ENCODE measurements at places on chromosomes 6 and 20. TPM values are rescaled to one million over a fixed set of nuclear protein-coding genes. Genes with fewer than 3 reads are reported as not detected.
A peak's percentile ranks its signal among the peaks of the same experiment; 100 is the strongest.

GRCh38 chr6:30913721-30914075, 340 bp upstream of the VARS2 start:
- DNase-seq, result no peak

GRCh38 chr6:158488065-158488464, 71.8 kb upstream of the TMEM181 start:
- peak; percentile 20 for DNase-seq

- no peak for DNase-seq
Measured at GRCh38 chr6:111563581-111563980, 42.1 kb downstream of the TRAF3IP2 start.

The ARMH2 gene
- total RNA-seq, result not detected

DNA sequence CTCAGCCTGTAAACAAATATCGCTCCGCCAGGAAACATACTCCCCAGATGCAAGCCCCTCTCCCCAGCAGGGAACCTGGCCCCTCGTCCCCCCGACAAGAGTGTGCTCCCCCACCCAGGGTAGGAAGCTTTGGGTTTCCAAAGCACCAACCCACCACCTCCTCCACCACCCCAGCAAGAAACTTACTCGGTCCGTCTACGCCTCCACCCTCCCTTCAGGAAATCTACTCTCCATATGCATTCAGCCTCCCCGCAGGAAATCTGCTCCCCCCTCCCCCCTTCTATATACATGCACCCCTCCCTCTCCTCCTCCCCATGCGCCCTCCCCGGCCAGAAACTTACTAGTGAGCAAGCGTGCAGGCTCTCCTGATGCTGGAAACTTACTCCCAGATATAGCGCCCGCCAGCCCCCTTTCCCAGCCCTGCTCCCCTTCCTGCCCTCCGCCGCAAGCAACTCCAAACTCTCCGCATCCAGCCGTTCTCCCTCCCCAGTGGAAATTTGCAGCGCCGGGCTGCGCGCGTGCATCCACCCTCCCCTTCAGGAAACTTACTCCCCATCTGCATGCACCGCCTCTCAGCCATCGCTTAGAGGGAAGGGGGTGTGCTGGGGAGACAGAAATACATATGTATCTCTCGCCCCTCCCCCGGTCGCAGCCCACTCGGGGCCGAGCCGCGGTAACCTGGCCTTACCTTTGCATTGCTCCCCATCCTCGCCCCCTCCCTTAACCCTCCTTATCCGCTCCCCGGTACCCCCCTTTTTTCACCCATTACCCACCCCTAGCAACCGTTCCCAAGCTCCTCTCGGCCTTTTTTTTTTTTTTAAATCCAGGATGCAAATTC, at the start of gene TRERF1:
Gene TRERF1, minus strand, starts transcription at position 594 of the 838 bp plus-strand sequence. CDS start 182,336 bp downstream, outside the sequence.
- DNase-seq, result peak; percentile 68

The DNAH8 gene
- total RNA-seq, result 0.22 TPM

The IL17A gene
- 35.3 TPM for total RNA-seq

GRCh38 chr20:48339190-48339985, 488.4 kb downstream of the PREX1 start:
- no peak for DNase-seq

GRCh38 chr20:47795214-47795907, 10.1 kb upstream of the SULF2 start:
- DNase-seq, result no peak

The TUBB1 gene
- not detected for total RNA-seq

The SLC22A1 gene
- total RNA-seq, result 0.14 TPM

DNA sequence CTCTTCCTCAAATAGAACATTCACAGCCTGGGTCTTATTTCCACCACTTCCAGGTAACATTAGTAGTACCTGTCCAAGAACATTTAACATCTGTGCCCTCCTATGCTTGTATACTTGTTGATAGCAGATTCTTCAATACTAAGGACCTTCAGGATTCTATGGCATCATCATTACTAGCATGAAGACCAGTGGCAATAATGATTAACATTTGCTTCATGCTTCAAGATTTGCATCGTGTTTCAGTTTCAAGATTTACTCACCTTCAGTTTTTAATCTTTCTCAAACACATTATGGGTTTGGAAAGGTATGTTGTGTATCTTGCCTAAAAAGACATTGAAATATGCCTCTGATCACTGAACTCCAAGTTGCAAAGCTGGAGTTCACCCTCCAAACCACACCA, 412.8 kb upstream of the NRSN1 start:
- DNase-seq, result no peak

DNA sequence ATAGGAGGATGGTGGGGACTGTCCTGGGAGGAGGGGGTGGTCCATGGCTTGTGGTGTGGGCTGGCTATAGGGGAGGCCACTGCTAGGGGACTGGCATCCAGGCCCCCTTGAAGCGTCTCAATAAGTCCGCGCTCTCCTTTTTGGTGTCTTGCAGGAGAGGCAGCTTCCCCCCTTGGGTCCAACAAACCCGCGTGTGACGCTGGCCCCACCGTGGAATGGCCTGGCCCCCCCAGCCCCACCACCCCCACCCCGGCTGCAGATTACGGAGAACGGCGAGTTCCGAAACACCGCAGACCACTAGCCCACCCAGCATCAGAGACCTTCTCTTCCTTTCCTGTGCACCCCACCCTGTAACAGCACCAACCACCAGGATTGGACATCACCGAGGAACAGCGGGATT, 2.8 kb upstream of the ZBTB9 start:
- DNase-seq, result no peak

- no peak for DNase-seq
Measured at GRCh38 chr6:56259234-56260077, 12.1 kb upstream of the COL21A1 start.

DNA sequence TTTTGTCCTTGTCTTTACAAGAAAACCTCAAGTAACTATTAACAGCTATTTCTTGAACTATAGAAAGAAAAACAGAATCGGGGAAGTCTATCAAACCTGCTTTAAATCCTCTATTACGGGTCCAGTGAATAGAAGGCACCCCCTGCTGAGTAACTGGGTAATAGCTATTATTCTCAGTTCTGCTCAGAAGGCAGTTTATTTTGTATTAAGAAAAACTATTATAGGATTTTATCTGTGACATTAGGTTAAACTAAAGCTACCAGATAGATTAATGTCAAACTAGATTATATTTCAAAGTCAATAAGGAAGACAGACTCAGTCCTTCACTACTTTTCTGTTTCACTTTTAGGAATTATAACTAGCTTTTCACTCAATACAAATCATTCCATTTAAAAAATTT, 93.7 kb downstream of the DST start:
- no peak for DNase-seq

The SPATA25 gene
- 0.50 TPM for total RNA-seq

DNA sequence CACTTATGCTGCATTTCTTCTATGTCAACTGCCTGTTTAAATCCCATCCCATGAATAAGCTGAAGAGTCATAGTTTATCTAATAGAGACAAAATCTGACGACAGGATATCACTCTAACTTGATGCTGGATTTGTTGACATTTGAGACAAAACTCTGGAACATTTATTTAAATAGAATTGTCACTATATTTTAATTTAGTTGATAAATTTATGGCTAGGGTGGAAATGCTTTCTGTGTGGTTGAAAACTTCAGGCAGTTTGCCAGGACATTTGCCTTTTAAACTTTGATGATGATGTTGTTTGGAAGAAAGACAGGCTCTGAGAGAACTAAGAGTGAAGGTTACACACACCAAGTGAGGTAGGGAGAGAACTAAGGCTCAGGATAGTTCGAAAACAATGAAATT, 68.1 kb downstream of the GJA1 start:
- no peak for DNase-seq

GRCh38 chr6:3195695-3196497, 31.6 kb downstream of the TUBB2B start:
- DNase-seq, result peak; percentile 18

DNA sequence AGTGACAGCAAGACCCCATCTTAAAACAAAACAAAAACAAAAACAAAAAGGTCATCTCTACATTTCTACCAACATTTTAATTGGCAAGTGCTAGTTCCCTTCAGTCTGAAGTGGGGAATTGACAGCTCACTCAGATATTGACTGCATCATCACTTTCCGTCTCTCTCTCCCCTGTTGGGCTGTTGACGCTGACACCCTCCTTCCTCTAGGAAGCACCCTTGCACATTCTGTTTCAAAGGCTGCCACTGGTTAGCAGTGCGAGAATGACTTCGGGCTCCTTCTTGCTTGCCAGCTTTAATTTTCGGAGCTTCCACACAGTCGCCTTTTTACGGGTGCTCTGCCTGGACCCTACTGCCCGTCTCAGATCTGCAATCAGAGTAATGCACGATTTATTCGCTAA, 96.6 kb upstream of the INSM1 start:
- no peak for DNase-seq
